ENCODE measurements at places on chromosomes 2 and 18.

DNA sequence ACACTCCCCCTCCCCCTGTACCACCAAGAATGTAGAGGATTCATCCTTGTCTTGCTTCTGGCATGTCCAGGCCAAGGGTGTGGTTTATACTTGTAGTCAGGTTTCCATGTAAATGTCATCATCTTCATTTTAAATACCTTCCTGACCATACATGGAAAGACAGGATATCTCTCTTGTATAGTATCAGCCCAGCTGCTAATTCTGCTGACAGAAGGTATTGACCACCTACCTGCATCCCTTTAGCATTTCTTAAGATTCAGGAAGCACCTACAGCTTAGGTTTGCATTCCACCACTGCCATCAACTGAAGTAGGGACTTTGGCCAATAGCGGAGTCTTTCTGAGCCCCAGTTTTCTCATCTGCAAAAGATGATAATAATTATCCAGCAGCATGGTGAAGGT lies 22.9 kb upstream of the FSHR start:
- no peak for DNase-seq

DNA sequence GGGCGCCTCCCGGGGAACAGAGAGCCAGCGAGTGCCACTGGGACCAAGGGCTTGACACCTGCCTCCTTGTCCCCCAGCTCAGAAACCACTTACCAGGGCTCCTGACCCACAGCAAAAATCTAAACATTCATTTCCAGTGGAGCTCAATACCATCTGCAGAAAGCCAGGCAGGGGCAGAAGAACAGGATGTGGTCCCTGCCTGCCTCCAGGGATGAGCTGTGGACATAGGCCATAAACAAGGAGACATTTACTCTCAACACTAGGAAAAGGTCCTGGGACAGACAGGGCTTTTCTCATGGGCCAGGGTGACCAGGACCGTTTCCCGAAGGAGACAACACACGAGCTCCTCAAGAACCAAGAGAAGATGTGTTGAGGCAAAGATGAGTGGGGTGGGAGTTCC lies 203.0 kb downstream of the CTIF start:
- DNase-seq = no peak

- no peak for DNase-seq
Measured at GRCh38 chr2:193279361-193279760, 1084.6 kb upstream of the TMEFF2 start.

- DNase-seq = no peak
Measured at GRCh38 chr2:118053681-118054080, 34.6 kb upstream of the INSIG2 start.

DNA sequence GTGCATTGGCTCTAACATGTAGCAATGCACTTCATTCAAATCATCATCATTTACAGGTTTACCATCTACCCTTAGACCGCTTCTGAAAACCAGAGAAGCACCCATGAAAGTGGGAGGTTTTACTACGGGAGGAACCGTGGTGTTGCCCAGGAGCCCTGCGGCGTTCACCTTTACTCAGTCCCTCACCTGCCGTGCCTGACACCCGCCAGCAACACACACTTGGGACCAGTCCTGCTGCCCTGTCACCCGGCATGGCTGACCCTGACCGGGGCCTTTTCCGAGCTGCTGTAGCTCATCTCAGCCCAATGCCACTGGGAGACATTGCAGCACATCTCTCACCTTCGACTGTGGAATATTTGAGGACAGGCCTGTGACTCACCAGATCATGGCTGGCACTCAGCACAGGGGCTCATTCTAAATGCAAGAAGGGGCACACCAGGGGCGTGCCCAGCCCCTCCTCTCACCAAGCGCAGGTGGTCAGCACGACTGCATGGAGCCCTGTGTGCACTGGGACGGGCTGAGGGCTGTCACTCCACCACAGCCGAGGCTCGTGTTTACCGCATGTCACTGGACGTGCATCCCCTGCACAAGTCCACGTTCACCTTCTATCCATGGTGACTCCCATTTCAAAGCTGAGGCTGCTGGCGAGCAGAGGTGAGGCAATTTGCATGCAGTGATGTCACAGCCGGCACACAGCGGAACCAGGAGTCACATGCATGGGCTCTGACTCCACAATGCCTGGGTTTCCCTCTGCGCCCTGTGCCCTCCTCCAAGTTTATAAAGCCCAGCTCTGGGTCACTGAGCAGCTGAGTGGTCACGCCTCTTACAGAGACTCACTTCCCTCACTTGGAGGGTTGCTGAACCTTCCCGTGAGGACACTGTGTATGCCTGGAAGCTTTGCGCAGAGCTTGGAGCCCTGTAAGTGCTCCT lies 76.7 kb upstream of the SNTG2 start:
- DNase-seq = no peak

DNA sequence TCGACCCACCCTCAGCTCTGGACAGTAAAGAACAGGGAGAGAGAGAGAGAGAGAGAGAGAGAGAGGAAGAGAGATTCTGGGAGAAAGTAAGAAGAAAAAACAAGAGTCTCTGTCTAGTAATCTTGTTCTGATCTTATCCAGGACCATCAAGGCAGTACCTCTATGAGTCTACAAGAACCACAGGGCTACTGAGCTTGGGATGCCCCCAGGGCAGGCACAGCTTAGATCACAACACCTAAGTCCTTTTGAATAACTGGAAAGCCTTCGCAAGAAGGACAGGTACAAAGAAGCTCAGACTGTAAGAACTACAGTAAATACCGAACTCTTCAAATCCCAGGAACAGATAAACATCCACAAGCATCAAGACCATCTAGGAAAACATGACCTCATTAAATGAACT lies 51.4 kb upstream of the SGPP2 start:
- no peak for DNase-seq

DNA sequence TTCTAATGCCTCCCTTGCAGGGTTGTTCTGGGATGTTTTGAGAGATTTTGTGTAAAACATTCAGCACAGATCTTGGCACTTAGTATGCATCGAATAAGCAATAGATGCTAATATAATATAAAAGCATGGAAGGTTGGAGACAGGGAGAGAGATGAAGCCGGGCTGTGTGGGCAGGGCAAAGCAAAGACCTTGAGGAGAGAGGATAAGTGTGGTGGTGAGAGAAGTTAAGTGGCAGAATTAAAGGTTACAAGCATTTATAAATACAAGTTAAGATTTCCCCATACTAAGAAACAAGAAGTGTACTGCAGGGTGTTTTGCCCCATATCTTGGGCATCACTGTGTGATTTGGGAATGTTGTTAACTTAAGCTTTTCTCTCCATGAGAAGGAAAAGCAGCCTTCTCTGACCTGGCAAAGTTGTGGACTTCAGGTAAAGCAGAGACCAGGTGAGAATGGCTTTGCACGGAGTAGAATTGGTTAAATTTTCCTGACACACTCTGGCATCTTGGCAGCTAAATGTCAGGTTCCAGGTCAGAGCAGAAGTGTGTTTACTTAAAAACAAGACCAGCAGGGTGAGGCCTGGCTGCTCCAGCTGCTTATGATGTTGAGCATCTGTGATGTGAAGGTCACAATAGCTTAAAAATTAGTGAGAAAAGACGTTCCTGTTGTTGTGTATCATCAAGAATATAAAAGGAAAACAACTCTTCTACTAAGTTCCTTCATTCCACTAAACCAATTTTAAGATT lies 288.5 kb upstream of the HNMT start:
- DNase-seq = no peak

GRCh38 chr2:134460583-134460998 lies 206.7 kb downstream of the MGAT5 start:
- DNase-seq = peak; percentile 56

DNA sequence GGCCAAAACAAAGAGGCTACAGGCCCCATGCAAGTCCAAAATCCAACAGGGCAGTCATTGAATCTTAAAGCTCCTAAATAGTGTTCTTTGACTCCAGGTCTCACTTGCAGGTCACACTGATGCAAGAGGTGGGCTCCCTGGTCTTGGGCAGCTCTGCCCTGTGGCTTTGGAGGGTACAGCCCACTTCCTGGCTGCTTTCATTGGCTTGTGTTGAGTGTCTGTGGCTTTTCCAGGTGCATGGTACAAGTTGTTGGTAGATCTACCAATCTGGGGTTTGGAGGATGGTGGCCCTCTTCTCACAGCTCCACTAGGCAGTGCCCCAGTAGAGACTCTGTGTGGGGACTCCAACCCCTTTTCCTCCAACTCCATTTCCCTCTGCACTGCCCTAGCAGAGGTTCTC lies 115.8 kb upstream of the ALKAL2 start:
- no peak for DNase-seq

GRCh38 chr2:19545507-19545906 lies 187.1 kb upstream of the OSR1 start:
- DNase-seq = no peak

DNA sequence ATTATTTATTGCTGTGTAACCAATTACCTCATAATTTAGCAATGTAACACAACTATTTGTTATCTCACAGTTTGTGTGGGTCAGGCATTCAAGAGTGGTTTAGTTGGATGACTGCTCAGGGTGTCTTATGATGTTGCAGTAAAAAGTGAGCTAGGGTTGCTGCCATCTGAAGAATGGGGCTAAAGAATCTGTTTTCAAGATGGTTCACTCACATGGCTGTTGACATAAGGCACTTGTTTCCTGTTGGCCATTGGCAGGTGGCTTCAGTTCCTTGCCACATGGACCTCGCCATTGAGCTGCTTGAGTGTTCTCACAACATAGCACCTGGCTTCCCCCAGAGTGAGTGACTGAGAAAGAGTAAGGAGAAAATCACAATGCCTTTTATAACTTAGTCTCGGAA lies 123.2 kb downstream of the TMEM17 start:
- DNase-seq = no peak

- no peak for DNase-seq
Measured at GRCh38 chr2:79723830-79724229, 211.0 kb downstream of the CTNNA2 start.

DNA sequence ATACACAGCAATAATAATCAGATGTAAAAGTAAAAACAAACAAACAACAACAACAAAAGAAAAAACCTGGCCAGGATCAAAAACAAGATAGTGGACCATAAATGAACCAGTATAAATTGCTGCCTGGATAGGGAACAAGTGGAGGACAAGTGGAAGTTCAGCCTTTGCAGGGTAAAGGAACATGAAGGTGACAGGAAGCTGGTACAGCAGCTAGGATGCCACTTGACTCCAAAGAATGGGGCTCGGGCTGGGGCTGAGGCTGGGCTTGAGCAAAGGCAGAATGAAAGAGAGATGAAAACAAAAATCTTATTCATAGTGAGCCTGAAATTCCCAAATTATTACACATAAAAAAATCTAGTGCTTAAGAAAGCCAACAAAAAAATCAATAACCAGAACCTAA lies 146.5 kb downstream of the CDH2 start:
- DNase-seq = no peak

- DNase-seq = peak; percentile 59
Measured at GRCh38 chr2:103161456-103162289, 399.8 kb downstream of the TMEM182 start.

DNA sequence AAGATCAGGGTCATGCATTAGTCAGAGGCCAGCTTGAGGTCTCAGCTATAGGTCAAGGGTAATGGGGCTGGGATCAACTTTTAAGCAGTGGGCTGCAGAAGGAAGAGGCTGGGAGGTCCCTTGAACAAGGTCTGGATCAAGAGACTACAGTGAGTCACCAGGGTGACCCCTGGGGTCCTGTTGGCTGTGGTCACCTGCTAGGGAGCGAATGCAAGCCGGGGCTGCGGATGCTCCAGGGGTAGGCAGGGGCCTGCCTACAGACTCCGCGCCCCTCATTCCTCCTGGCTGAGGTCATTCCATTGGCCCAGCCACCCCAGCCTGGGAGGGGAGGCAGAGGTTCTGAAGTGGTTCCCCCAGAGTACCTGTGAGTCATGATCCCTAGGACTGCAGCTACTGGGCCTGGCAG lies 110.4 kb downstream of the CYP26B1 start:
- DNase-seq = no peak

- DNase-seq = no peak
Measured at GRCh38 chr18:76345901-76346300, 149.1 kb downstream of the ZNF516 start.

DNA sequence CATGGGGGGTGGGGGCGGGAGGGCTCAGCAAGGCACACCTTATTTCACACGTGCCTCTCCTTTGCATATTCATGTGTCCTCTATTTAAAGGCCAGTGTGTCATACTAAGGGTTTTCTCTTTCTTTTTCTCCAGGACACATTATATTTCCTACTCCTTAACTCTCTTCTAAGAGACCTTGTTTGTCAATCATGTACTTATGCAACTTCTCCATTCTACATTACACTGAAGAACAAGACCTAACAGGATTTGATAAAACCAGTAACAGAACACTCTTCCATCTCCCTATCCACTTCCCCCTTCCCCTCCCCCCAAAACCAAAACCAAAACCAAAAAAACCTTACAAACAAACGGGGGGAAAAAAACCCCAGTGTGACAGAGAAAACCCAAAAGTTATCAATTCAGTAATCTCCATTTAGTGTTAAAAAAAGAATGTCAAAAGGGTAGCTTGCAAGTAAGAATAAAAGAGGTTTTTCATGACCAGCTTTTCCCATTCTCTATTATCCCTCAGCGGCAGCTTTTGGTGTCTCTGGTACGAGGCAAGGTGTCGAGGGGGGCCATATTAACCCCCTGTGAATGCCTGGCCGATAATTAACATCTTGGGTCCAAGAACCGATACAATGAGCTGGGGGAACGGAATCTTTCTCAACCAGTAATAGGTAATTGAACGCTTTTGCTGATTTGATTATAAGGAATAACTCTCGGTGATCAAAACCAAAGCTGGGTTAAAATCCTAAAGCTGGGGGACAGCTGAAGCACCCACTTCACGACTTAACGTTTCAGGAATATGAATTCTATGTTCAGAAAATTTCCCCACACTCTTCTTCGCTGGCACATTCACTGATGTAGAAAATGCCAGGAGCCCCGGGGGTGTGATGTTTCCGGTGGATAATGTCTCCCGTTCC lies 191.0 kb upstream of the TCF4 start:
- DNase-seq = no peak

GRCh38 chr2:129752176-129752575 lies 227.3 kb upstream of the RAB6C start:
- no peak for DNase-seq

GRCh38 chr2:159285929-159286708 lies at the start of gene WDSUB1:
TSS of gene WDSUB1 (minus strand) at chr2:159286703. CDS start at chr2:159283069, 3,634 bp downstream.
- DNase-seq = peak; percentile 48

DNA sequence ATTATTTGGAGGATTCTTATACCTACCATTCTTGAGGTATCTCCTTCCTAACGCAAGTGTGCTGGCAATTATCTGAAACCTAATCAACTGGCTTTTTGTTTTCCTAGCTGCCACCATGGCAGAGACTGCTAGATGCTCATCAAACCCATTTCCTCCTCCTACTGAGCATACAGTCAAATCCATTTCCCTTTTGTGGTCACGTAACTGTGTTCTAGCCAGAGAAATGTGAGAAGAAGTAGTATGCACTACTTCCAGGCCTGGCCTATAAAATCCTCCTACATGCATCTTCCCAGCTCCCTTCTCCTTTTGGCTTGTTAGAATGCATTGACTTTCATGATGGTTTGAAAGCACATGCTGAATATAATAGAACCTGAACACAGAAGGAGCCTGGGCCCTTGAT lies 494.1 kb upstream of the MEIS1 start:
- DNase-seq = no peak

GRCh38 chr2:224466304-224466895 lies 64.5 kb upstream of the FAM124B start:
- no peak for DNase-seq

GRCh38 chr2:74387346-74387745 lies 7.2 kb upstream of the DCTN1 start:
- DNase-seq = no peak

- no peak for DNase-seq
Measured at GRCh38 chr2:152427902-152428301, 92.9 kb downstream of the FMNL2 start.

Measured in K562 (cell line).